ENCODE measurements at places on chromosomes 12 and 14. TPM values are rescaled to one million over a fixed set of nuclear protein-coding genes. Genes with fewer than 3 reads are reported as not detected.

GRCh38 chr12:47244835-47245234, 165.1 kb upstream of the AMIGO2 start:
- no peaks in the 10 kb centered on the region for H3K27me3 ChIP-seq
- H3K36me3 ChIP-seq: peaks cover 41% of the 10 kb centered on the region
- no peak for DNase-seq
- H3K27ac ChIP-seq: no peak overlapping the region
- no peak overlapping the region for H3K4me3 ChIP-seq
- peaks cover 10% of the 10 kb centered on the region for H3K4me1 ChIP-seq

GRCh38 chr12:47221256-47222023, 141.7 kb upstream of the AMIGO2 start:
- peaks cover 73% of the 10 kb centered on the region for H3K36me3 ChIP-seq
- peak overlapping the region; percentile 40 for H3K27ac ChIP-seq
- no peaks in the 10 kb centered on the region for H3K27me3 ChIP-seq
- H3K4me3 ChIP-seq: peak overlapping the region; percentile 56
- no peak for DNase-seq
- H3K4me1 ChIP-seq: peaks cover 59% of the 10 kb centered on the region

- peaks cover 3% of the 10 kb centered on the region for H3K27me3 ChIP-seq
- no peak overlapping the region for H3K27ac ChIP-seq
- no peak overlapping the region for H3K4me3 ChIP-seq
These were observed 125.1 kb downstream of the GPR65 start for GRCh38 chr14:88130057-88130432.

DNA sequence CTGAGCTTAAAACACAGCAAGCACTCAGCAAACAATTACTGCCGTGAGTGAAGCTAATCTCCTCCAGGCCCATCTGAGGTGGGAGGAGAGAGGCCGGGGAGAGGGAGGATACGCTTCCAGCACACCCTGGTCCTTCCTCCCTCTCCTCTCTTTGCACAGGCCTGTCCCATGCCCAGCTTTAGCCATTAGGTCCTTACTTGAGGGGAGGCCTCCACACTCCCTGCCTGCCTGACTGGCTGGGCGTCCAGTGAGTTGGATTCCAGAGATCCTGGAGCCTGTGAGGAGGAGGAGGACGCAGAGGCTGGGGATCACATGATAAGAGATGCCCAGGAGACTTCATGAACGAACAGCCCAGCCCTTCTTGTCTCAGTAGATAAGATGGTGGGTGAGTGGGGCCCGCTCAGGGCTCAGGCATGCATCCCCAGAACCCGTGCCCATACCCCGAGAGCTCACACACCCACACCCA, 65.1 kb upstream of the NCOR2 start:
- DNase-seq: no peak
- H3K27ac ChIP-seq: no peak overlapping the region
- H3K27me3 ChIP-seq: no peaks in the 10 kb centered on the region
- peaks cover 10% of the 10 kb centered on the region for H3K4me1 ChIP-seq
- peaks cover 2% of the 10 kb centered on the region for H3K36me3 ChIP-seq

DNA sequence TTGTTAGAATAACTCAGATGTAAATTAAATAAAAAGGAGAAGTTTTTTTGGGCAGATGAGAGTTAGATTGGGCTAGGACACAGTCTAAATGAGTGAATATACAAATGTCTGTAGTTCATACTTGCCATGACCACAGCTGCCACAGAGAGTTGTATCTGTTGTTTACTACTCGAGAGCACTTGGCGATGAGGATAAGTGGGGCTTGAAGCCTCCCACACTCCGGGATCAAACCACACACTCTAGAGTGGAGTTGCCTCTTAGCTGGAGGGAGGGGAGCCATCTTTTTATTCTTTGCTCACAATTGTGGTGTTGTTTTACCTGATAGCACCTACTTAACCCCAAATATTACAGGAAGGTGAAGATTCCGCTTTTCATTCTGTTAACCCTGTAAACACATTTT, 27.5 kb downstream of the BEST3 start:
- H3K4me3 ChIP-seq: no peak overlapping the region
- H3K4me1 ChIP-seq: no peaks in the 10 kb centered on the region
- no peak overlapping the region for H3K27ac ChIP-seq

DNA sequence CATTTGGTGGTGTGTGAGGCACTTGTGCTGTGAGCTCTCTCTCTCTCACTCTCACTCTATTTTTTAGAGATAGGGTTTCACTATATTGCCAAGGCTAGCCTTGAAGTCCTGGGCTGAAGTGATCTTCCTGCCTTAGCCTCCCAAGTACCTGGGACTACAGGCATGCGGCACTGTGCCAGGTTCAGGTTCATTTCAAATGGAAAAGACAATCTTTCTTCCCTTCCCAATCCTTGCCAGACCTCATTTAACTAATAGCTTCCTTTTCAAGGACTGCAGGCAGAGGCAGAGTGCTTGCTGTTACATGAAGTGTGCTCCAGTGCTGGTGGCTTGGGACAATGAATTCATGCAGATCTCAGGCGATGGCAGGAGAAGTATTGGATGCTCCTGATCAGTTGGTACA, 73.2 kb upstream of the BICD1 start:
- no peak overlapping the region for H3K4me3 ChIP-seq
- H3K4me1 ChIP-seq: no peaks in the 10 kb centered on the region
- no peak overlapping the region for H3K27ac ChIP-seq
- no peak for DNase-seq
- no peaks in the 10 kb centered on the region for H3K36me3 ChIP-seq

DNA sequence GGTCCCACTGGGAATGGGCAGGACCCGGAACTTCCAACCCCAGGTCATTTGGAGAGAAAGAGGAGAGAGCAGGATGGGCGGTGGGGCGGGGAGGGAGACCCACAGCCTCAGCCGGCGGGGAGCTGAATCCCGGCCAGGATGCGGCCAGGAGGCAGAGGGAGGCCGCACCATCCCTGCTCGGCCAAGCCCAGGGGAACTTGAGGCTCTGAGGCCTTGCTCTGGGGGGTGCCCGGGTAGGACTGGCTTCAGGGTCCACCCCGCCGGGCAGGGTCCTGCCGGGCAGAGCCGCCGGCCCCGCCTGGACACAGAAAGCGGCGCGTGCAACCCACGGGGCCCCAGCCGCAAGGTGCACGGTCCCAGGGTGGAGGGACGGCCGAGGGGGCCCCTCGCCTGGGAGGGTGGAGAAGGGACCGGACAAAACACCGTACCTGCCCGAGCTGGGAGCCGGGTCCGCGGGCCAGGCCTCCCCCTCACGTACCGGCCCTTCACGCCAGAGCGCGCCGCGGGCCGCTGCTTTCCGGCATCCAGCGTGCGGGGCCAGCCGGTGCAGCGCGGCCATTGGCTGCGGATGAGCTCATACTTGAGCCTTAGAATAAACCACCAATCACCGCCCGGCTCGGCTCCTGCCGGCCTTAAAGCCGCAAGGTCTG, at the start of gene RPS6KL1:
Gene RPS6KL1 (minus strand): TSS at position 509 of the 650 bp plus-strand sequence. CDS start 1,719 bp downstream, outside the sequence.
- H3K4me1 ChIP-seq: peaks cover 1% of the 10 kb centered on the region
- H3K36me3 ChIP-seq: no peaks in the 10 kb centered on the region
- DNase-seq: peak; percentile 71
- peak within 1 kb of the TSS; percentile 81 for H3K4me3 ChIP-seq
- H3K27me3 ChIP-seq: peaks cover 21% of the 10 kb centered on the region

DNA sequence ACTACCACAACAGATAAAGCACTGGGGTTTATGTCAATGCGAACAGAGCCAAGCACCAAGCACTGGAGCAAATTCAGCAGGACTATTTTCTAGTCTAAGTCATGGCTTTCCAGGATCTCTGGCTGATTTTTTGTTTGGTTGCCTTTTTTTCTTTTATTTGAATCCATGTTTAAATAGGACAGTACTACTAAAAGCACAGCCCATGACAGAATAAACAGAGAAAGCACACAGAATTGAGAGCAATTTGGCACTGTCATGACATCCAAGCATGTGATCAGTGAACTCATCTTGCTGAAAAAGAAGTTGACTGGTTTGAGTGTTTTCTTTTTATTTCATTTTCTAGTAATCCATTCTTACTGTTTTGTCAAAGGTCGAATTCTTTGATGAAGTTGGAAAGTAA, 23.1 kb upstream of the RERG start:
- no peaks in the 10 kb centered on the region for H3K4me1 ChIP-seq
- no peak overlapping the region for H3K27ac ChIP-seq
- peaks cover 18% of the 10 kb centered on the region for H3K27me3 ChIP-seq

GRCh38 chr12:98222135-98222534, 293.3 kb upstream of the TMPO start:
- H3K36me3 ChIP-seq: no peaks in the 10 kb centered on the region
- no peak overlapping the region for H3K27ac ChIP-seq
- DNase-seq: no peak
- no peak overlapping the region for H3K4me3 ChIP-seq
- H3K27me3 ChIP-seq: no peaks in the 10 kb centered on the region
- H3K4me1 ChIP-seq: no peaks in the 10 kb centered on the region

- no peak overlapping the region for H3K27ac ChIP-seq
- no peaks in the 10 kb centered on the region for H3K27me3 ChIP-seq
- H3K4me3 ChIP-seq: no peak overlapping the region
- H3K36me3 ChIP-seq: no peaks in the 10 kb centered on the region
These were observed 22.2 kb upstream of the C12orf71 start for GRCh38 chr12:27104546-27104945.

DNA sequence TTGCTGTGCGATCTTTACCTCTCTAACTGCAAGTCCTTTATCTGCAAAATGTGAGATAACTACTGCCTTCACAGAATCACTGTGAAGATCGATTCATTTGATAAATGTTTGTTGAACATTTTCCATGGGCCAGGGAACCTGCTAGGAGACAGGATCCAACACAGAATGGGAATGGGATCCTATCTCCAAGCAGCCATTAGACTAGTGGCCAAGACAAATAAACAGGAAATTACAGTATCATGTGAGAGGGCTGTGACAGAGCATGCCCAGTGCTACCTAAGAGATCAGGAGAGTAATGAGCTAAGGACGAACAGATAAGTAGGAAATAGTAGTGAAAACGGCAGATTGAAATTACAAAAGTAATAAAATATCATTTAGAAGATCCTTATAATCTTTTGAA, 105.7 kb downstream of the GRIN2B start:
- H3K36me3 ChIP-seq: no peaks in the 10 kb centered on the region
- DNase-seq: no peak
- H3K27me3 ChIP-seq: no peaks in the 10 kb centered on the region
- no peaks in the 10 kb centered on the region for H3K4me1 ChIP-seq
- H3K27ac ChIP-seq: no peak overlapping the region
- no peak overlapping the region for H3K4me3 ChIP-seq

GRCh38 chr12:77751939-77752338, 78.8 kb upstream of the NAV3 start:
- H3K4me1 ChIP-seq: no peaks in the 10 kb centered on the region
- H3K27me3 ChIP-seq: no peaks in the 10 kb centered on the region
- no peak for DNase-seq
- no peak overlapping the region for H3K27ac ChIP-seq
- H3K4me3 ChIP-seq: no peak overlapping the region

DNA sequence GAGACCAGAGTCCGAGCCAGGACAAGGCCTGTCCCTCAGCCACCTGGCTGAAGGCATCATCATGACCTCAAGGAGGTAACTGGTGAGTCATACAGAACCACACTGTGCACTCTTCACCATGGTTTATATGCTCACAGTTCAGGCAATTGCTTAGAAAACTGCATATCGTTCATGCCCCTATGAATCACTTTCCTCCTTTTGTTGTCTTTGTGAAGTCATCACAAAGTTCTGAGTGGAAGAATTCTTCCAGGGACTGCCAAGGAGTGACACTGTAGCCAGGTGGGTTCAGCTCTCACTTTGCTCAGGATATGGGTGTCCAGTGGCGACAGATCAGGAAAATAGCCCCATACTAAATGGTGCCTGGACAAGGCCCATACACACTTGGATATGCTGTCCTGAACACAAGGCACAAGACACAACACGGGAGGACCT, 92.5 kb downstream of the DPF3 start:
- no peak for DNase-seq
- no peak overlapping the region for H3K4me3 ChIP-seq
- peaks cover 7% of the 10 kb centered on the region for H3K4me1 ChIP-seq
- no peaks in the 10 kb centered on the region for H3K27me3 ChIP-seq
- H3K27ac ChIP-seq: no peak overlapping the region
- H3K36me3 ChIP-seq: no peaks in the 10 kb centered on the region

DNA sequence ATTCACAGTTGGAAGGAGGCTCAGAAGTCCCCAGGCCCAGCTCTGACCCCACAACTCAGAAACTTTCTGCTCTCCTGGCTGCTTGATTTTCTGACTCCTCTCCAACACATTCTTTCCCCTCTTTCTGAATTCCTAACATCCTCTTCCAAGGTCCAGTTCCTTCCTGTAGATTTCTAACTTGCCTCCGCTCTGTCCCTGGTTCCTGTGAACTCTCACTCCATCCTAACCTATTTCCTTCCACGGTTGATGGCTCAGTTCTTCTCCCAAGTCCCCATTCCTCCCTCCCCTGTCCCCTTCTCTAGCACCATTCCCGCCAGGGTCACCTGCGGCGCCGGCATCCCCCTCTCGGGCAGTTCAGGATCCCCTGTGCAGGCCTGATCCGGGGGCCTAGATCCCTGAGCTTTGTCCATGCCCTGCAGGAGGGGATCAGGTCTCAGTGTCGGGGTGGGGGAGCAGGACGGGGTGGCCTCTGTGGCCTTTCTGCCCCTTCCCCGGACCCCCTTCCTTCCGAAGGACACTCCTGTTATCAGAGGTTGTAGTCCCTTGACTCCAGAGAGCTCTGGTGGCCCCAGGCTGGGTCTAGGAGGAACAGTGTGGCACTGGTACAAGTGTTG, 6.0 kb upstream of the SLC22A17 start:
- no peaks in the 10 kb centered on the region for H3K36me3 ChIP-seq
- no peak for DNase-seq

DNA sequence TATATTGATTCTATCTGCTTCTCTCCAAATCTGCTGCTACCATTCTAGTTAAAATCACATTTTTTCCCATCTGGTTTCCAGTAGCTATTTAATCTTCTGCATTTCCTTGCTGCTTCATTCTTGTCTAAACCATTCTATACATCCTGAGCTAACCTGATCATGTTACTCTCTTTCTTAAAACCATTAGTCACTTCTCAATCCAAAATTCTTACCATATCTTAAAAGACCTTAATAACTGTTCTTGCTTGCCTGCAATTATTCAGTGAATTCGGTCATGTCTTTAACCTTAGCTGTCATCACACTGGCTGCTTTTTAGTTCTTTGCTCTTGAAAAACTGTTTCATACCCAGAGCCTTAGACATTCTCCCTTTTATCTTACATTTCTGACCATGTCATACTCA, 56.4 kb upstream of the PZP start:
- H3K27me3 ChIP-seq: peaks cover 19% of the 10 kb centered on the region
- no peak overlapping the region for H3K4me3 ChIP-seq
- no peaks in the 10 kb centered on the region for H3K4me1 ChIP-seq
- DNase-seq: no peak

DNA sequence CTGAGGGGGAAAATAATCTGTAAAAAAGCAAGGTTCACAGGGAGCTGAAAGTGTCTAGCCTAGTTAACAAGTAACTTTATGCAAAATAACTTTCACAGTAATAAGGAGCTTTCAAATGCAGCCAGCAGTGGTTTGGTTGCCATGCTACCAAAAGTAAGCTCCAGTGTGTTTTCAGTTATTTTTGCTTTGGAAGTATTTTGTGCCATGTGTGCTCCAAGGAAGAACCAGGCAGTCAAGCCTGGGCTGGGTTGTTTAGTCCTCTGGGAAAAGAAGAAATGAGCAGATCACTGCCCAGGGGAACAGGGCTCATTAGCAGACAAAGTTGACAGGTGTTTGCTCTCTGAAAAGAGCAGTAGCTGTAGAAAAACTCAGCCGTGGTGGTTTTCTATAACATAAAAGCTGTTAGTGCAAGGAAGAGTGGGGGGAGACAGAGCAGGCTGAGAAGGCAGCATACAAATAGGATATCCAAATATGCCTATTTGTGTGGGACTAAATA, 92.8 kb upstream of the TMTC2 start:
- H3K27me3 ChIP-seq: no peaks in the 10 kb centered on the region
- H3K4me1 ChIP-seq: no peaks in the 10 kb centered on the region
- no peak overlapping the region for H3K4me3 ChIP-seq
- H3K36me3 ChIP-seq: no peaks in the 10 kb centered on the region

SPTB gene
- total RNA-seq: 0.05 TPM

PLEK2 gene
- not detected for total RNA-seq

GALNT16 gene
- not detected for total RNA-seq

KRT73 gene
- total RNA-seq: not detected

SLC6A12 gene
- 0.37 TPM for total RNA-seq

SCNN1A gene
- not detected for total RNA-seq

Data from activated T-helper 2 cell treated with anti-CD3 and anti-CD28 coated beads, Interferon-gamma antibody, Interleukin-2, Interleukin-4, amounts not matched to agents 10 μg/mL and 5 μg/mL and 100 μg/mL, durations not matched to agents 14 hours and 24 hours and 36 hours (primary cell).